NCI-H1105 (cell line): ENCODE measurements at places on chromosomes 3 and 15.
A peak's percentile ranks its signal among the peaks of the same experiment; 100 is the strongest.

GRCh38 chr15:77010857-77011256, 15.9 kb downstream of the PSTPIP1 start:
- DNase-seq = no peak

DNA sequence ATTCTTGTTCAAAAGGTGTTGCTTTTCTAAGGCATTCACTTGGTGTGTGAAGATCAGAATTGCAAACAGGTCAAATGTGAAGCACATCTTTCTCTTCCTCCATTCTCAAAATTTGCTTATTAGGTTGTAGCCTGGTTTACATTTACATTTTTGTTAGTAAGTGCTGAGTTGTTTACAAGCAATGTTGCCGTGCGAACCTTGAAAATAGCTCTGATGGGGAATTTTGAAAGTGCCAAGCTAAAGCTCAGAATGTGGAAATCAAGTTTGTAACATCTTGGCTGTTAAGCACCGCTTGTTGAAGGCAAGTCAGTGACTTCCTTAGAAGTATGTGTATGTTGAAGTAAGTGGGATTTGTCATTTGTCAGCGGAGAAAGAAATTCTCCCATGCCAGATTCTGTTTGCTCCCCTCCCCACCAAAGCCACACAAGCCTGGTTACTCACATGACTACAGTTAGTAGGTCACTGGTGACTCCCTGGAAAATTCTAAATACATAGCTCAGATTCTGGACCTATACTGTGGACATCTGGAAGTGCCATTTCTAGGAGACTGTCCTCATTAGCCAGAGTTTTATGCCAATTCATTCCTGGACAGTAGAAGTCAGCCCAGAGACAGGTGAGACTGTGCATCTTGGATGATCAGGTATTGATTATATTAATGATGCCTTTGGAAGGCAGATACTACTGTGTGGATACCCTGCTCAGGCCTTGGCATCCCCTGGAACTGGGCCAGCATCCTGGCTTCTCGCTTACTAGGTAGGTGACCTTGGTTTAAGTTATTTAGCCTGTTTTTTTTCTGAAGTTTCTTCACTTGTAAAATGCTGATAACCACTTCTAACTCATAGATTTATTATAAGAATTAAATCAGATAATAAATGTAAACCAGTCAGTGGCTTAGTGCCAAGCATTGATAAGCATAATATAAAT, 390.6 kb upstream of the SEMA6D start:
- DNase-seq = no peak

- DNase-seq = no peak
These were observed 438.1 kb downstream of the NAALADL2 start for GRCh38 chr3:175297216-175297615.

- no peak for DNase-seq
These were observed 76.2 kb upstream of the HERC1 start for GRCh38 chr15:63909819-63910437.

- DNase-seq = no peak
These were observed 16.2 kb upstream of the VILL start for GRCh38 chr3:37974121-37975083.

DNA sequence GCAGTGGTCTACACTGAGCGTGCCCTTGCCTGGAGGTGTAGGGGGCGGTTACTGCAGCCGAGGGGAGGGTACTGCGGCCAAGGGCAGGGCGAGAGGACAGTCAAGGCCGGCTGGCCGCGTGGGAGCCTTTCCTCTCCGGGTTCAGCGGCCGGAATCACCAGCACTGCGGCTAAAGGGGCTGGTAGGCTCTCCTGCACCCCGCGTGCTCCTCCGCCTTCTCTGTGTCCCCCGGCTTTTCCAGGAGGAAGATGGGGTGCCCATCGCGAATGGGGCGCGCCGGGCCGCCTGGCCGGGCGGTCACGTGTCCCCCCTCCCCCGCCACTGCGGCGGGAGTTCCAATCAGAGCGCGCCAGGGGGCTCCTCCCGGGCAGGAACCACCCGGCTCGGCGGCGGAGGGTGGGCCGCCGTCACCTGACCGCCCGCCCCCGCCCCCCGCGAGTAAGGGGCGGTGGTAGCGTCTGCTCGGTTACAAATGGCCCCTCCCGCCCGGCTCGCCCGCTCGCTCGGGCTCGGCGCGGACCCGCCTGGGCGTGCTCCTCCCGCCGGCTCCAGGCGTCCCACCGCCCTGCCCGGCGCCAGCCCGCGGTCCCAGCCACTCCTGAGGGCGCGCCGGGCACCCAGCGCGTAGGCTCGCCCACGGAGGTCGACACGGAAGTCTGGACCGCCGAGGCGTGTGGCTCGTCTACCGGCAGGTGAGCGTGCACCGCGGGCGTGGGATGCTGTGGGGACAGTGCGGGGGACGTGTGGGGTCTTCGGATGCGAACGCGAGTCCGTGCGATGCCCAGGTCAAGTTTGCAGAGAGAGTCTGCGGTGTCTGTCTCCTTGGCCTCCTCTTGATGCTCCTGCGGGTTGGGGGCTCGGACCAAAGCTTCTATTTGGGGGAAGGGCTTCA, 242.6 kb upstream of the TOPAZ1 start:
- DNase-seq = peak; percentile 68

DNA sequence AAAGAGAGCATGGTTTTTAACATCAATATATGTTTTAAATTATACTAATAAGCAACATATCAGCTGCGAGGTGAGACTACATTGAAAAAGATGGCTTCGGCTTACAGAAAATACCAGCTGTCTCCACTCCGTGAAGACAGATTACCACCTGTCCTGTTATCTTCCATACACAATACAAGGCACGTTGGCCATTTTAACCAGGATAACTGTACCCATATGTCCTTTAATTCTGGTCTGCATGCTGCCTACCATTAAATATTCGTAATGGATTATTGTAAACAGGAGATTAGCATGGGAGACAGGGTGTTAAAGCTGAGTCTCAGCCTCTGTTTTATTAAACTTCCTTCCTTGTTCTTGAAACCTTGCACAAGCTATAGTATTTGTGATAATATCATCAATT, 855.5 kb downstream of the ROBO1 start:
- no peak for DNase-seq

GRCh38 chr3:12886106-12886679, 44.8 kb upstream of the RPL32 start:
- no peak for DNase-seq

GRCh38 chr3:181534781-181535221, 176.9 kb upstream of the SOX2 start:
- DNase-seq = no peak

GRCh38 chr15:95868450-95868849, 462.1 kb upstream of the NR2F2 start:
- no peak for DNase-seq
